ENCODE measurements at places on chromosomes 7 and 10.

DNA sequence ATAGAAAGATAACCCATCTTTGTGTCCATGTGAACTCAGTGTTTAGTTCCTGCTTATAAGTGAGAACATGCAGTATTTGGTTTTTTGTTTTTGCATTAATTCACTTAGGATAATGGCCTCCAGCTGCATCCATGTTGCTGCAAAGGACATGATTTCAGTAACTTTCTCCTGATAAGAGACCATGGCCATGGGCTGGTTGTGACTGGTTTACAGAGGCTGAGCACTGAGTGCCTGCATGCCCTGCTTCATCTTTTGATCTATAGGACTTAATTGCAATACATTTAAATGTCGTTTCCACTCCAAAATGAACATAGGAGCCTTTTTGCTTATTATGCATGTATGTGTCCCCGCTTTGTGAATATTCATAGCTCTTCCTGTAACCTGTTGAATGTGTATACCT is 101.3 kb upstream of the IGFBP3 start:
- DNase-seq = no peak

DNA sequence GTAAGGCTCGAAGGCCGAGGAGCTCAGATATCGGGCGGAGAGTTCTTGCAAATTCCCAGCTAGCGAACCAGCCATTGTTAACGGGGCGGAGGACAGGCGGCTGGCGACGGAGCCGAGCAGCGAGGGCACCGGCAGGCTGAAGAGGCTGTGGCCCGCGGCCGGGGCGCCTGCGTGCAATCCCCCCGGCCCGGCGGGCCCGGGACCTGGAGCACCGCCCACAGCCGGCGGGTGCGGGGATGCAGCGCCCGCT is 4.1 kb downstream of the VAX1 start:
- no peak for DNase-seq

DNA sequence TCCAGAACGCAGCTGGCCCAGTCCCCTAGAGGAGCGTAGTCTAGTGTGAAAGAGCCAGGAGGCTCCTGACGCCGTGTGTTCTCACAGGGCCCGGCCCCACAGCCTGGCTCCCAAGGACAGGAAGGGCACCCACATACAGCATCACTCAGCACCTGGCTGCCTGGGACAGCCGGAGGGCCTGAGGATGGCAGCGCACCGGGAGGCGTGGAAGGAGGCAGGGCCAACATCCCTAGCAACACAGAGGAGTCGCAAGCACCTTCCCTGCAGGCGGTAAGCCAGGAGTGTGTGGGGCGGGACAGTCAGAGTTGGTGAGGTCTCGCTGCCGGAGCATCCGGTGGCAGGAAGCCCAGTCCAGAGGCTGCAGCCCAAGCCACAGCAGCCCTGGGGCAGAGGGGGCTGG is 125.8 kb downstream of the MAD1L1 start:
- DNase-seq = peak; percentile 28

DNA sequence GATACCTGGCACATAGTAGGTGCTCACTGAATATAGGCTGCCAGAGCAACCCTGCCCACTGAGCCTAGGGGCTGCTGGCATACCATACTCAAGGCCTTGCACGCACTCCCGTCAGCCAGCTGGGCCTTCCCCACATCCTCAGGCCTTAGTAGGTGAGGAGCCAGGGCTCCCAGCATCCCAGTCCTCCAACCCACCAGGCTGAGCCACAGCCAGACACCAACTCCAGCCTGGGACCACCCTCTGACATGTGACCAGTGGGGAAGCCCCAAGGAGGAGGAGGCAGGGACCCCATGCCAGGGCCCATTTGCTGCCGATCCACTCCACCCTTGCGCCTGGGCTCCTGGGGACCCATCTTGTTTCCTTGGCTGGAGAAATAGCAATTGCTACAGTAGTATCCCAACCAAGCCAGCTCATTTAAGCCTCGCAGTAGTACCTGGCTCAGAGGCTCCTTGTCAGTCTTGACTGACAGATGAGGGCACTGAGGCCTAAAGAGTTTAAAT is 11.4 kb downstream of the SLIT1 start:
- DNase-seq = no peak

- DNase-seq = no peak
Observed at GRCh38 chr10:107451047-107451446, 286.5 kb upstream of the SORCS1 start.

- DNase-seq = peak; percentile 43
Observed at GRCh38 chr10:122515588-122516231, 44.8 kb upstream of the DMBT1 start.

DNA sequence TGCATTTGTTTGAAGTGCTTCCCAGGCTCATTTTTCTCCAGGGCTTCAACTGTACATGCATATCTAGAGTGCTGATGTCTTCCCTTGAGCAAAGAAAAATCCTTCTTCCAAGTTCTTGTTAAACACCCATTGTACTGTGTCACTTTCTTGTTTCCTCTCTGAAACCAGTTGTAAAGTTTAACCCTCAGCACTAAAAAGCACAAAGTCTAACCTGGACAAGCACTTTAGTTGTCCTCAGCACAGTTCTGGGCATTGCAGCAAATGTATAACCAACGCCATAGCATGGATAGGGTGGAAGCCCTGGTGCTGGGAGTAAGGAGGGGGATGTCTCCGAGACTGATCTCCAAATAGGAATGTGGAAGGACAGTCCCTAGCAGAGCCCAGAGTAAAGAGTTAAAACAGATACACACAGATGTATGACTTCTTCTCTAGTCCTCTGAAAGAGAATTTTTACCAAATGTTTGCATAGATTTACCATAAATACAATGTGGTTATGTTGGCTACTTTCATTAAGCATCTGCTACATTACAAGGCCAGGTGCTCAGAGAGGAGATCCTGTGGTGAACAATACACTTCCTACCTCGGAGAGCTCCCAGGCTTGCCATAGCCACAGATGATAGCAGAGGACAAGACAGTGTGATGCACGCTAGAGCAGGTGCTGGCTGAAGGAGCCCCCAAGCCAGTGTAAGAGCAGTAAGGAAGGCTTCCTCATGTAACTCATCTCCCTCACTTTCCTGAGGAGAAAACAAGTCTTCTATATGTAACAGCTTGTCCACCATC is 57.0 kb downstream of the DNAJC12 start:
- DNase-seq = no peak
